Iris pigment epithelial cell (primary cell): ENCODE measurements at places on chromosomes 6 and 20.

GRCh38 chr6:2970753-2971419 lies 481 bp downstream of the SERPINB6 start:
- peak; percentile 61 for DNase-seq

GRCh38 chr6:32905078-32905477 lies 35.8 kb downstream of the HLA-DMB start:
- DNase-seq, result peak; percentile 53

- no peak for DNase-seq
Measured at GRCh38 chr6:16199804-16200203, 38.6 kb upstream of the GMPR start.

GRCh38 chr6:11092668-11093375 lies 812 bp upstream of the SMIM13 start:
- peak; percentile 44 for DNase-seq

DNA sequence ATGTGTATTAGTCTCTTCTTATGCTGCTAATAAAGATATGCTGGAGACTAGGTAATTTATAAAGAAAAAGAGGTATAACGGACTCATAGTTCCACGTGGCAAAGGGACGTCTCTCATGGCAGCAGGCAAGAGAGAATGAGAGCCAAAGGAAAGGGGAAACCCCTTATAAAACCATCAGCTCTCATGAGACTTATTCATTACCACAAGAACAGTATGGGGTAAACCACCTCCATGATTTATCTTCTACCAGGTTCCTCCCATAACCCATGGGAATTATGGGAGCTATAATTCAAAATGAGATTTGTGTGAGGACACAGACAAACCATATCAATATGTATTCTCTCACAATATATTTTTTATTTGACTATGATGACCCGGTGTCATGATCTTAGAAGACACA lies 109.1 kb downstream of the UTRN start:
- DNase-seq, result no peak

DNA sequence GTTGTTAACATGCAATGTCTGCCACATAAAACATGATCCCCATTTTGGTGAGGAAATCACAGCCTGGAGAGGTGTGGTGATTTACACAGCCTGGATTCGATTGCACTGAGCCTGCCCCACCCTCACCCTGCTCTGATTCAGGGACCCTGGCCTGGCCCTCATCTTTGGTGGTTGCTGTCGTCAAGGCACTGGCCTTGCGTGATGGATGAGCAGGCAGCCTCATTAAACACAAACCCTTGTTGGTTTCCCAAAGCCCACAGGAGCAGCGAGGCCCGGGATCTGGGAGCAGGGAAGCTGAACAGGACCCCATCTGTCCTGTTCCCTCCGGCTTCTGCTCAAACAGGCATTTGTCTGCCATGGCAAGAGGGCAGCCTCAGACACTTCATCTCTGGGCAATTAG lies 70.8 kb downstream of the CHMP4B start:
- no peak for DNase-seq

DNA sequence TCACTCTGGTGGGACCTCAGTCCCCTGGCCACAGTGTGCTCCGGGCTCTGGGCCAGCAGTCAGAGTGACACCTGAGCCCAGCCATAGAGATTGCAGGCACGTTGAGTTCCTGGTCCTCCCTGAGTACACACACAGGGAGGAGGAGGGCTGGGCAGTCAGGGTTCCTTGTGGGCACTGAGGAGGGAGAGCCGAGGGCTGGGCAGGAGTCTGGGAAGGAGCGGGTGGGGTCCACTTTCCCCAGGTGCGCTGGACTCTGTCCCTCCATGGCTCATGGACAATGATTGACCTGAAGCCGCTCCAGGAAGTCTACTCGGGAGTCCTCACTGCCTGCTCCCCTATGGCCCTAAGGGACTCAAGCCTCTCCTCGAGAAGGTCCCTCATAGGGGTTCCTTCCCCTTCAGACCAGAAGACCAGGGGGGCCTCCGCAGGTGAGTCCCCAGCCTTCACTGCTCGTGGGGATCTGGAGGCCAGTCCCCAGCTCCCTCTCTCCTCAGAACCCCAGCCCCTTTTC lies 1.1 kb downstream of the SLC44A4 start:
- no peak for DNase-seq

DNA sequence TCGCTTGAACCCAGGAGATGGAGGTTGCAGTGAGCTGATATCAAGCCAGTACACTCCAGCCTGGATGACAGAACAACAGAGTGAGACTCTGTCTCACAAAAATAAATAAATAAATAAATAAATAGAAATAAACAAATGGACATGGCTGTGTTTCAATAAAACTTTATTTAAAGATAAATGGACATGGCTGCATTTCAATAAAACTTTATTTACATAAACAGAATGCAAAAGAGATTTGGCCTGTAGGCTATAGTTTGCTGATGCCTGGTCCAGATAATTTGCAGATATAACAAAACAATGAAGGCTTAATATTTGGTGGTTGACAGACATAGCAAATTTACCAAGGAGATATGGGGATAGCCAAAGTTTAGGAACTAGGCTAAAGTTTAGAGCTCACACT lies 66.8 kb downstream of the ZNF831 start:
- DNase-seq, result no peak

- no peak for DNase-seq
Measured at GRCh38 chr6:104013312-104013971, 846.3 kb downstream of the HACE1 start.

- peak; percentile 72 for DNase-seq
Measured at GRCh38 chr6:153131037-153131981, at the start of gene RGS17. TSS of gene RGS17 (minus strand) at chr6:153131282. CDS start at chr6:153044018, 87,264 bp downstream.

DNA sequence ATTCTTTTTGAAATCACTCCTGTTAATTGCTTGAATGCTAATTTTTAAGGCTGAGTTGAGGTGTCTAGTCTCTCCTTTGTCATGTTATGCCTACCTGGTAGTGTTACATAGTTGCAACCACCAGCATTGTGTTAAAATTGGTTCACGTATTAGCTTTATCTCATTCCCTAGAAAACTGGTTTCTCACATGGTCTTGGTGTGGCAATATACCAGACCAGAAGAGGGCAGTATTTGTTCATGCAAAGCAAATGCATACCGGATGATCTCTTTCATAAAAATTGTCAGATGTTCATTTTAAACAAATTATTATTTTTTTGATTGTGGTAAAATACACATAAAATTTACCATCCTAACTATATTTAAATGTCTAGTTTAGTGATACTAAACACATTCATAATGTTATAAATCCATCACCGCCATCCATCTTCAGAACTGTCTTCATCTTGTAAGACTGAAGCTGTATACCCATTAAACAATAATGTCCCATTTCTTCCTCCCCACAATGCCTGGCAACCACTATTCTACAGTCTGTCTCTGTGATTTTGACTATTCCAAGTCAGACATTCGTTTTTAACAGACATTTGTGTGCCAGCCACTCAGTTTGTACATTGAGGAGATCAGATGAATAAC lies 92.8 kb downstream of the ATRN start:
- DNase-seq, result peak; percentile 56
